A549 treated with CpdA at 1 μM for 4 hours (cell line): ENCODE measurements at places on chromosomes 3 and 15. TPM values are rescaled to one million over a fixed set of nuclear protein-coding genes. Genes with fewer than 3 reads are reported as not detected.

GPR62 gene
- 0.07 TPM in 1 of 5 replicates, not detected in the others for total RNA-seq

FOXB1 gene
- total RNA-seq = not detected in 5 replicates

CEP70 gene
- 6.0 to 8.1 TPM (median 6.1 TPM) in 5 replicates for total RNA-seq

NTRK3 gene
- 16.1 to 24.1 TPM (median 22.2 TPM) in 5 replicates for total RNA-seq

PRICKLE2 gene
- total RNA-seq = 1.9 to 3.4 TPM (median 2.1 TPM) in 5 replicates

TTC21A gene
- total RNA-seq = 1.4 to 1.9 TPM (median 1.5 TPM) in 5 replicates

RASGRF1 gene
- total RNA-seq = 0.27 to 0.87 TPM (median 0.42 TPM) in 5 replicates

WHAMM gene
- total RNA-seq = 6.8 to 7.8 TPM (median 7.5 TPM) in 5 replicates

GOLGA6A gene
- 0.07 to 0.14 TPM (median 0.11 TPM) in 4 of 5 replicates, not detected in the other for total RNA-seq

ANKUB1 gene
- not detected in 5 replicates for total RNA-seq

RCN2 gene
- 58.8 to 72.7 TPM (median 66.4 TPM) in 5 replicates for total RNA-seq

ALPK3 gene
- 0.03 to 0.21 TPM (median 0.10 TPM) in 5 replicates for total RNA-seq

TMC3 gene
- not detected in 5 replicates for total RNA-seq

DNAJA4 gene
- total RNA-seq = 0.02 TPM in 1 of 5 replicates, not detected in the others

ZBTB38 gene
- 56.6 to 92.3 TPM (median 78.5 TPM) in 5 replicates for total RNA-seq

HESX1 gene
- 0.23 to 0.51 TPM (median 0.37 TPM) in 3 of 5 replicates, not detected in the others for total RNA-seq

SPTSSB gene
- total RNA-seq = not detected in 5 replicates

RTP1 gene
- not detected in 5 replicates for total RNA-seq

TMEM115 gene
- total RNA-seq = 37.1 to 46.1 TPM (median 45.8 TPM) in 5 replicates

FAM81A gene
- 11.0 to 14.6 TPM (median 13.6 TPM) in 5 replicates for total RNA-seq

CHRD gene
- 0.11 to 0.27 TPM (median 0.22 TPM) in 5 replicates for total RNA-seq

SLC25A36 gene
- 13.3 to 21.8 TPM (median 20.1 TPM) in 5 replicates for total RNA-seq

LOXL1 gene
- 0.28 to 0.72 TPM (median 0.43 TPM) in 5 replicates for total RNA-seq

SLC12A1 gene
- total RNA-seq = not detected in 5 replicates

CLDN1 gene
- 26.4 to 33.5 TPM (median 29.0 TPM) in 5 replicates for total RNA-seq
